ENCODE measurements at places on chromosomes 6 and 20.

GRCh38 chr20:17227669-17228623 lies 1.1 kb downstream of the PCSK2 start:
- no peak for DNase-seq

DNA sequence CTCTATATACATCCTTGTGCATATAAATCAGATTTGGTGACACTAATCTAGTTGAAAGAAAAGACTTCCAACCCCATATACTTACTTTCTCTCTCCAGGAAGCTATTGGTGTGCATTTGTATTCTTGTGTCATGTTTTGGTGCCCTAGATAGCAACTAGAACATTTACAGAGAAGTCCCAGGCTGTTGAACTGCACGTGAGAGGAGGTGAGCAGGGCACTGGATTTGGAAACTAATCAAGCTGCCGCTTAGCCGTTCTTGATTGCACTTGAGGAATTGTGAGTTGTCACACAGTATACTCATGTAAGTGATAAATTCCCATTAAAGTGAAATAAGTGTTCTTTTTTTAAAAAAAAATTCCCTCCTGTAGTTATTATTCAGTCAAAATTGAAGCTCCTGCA lies 7.6 kb downstream of the WRNIP1 start:
- no peak for DNase-seq

DNA sequence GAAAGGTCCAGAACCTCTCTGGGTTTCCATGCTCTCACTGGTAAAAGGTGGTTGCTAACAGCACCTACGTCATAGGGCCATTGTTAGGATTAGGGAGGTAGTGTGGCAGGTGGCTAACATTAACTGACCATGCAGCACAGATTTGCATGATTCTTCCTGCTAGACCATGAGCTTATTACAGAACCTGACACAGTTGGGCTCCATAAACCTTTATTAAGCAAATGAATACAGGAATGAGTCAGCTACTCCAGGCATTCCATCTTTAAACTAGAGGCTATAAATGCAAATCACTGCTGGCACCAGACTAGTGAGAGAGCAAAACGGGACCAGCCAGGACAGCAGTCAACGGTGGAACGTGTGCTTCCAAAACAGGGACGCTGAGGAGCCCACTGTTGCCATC lies 440.1 kb downstream of the PTPRT start:
- no peak for DNase-seq

GRCh38 chr20:9227896-9228615 lies 159.2 kb downstream of the PLCB4 start:
- no peak for DNase-seq

DNA sequence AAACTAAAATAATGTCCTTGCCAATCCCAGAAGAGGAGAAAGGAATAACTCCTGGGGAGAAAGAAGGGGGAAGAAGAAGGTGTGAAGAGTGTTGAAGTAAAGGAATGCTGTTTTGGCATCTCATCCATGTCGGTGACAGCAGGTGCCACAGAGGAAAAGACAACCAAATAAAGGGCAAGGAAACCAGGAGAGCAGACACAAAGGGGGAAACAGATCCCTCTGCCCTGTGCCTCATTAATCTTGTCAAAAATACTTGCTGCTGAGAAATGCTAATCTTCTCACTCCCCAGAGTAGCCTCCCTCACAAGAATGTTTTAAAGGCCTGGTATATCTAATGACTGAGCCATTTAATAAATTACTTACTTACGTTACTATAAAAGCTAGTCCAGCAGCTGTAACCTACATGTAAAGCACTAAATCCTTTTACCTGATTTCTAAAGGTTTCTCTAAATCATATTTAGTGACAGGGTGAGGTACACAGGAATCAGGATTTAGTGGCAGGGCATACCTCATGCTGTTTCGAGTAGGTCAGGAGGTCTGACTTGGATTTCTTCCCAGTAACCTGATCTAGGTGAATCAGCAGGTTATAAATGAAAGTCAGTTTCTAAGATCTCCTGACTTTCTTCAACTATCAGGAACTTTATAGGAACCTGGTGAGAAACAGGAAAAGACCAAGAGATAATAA lies 377.1 kb downstream of the CENPW start:
- DNase-seq = no peak

DNA sequence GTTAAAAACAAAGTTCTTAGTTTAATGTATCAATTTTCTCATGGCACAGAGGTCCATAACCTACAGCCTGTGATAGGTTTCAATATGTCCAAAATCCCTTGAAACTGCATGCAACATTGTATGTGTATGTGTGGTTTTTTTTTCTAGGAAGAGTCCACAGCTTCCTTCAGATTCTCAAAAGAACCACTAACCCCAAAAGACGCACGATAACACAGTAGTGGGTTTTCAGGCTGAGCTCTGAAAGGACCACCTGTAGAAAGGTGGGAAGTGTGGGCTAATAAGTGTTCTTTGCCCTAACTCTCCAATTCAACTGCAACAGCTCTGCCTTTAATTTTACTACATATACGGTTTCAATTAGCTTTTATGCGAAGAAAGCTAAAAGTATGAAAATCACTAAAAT lies 11.5 kb upstream of the KATNA1 start:
- DNase-seq = no peak

- DNase-seq = no peak
Observed at GRCh38 chr20:21781446-21782075, 76.1 kb downstream of the PAX1 start.

GRCh38 chr6:168884050-168884645 lies 369.5 kb downstream of the THBS2 start:
- no peak for DNase-seq

DNA sequence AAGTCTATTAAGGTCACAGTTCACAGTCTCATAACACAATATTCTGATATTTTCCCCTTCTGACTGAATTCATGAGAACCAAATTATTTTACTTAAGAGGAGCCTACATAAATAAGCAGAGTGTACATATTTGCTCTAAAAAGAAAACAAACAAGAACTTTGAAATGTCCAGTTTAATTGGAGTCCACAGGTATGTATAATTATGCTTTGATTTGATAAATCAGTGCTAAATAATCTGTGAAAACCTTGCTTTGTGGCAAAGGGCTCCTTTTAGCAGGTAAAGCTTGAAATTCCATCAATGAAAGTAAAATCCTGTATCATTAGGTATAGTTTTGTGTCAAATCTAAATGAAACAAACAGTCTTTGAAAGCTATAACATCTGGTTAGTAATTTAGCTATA lies 69.4 kb downstream of the ADGRB3 start:
- DNase-seq = no peak

DNA sequence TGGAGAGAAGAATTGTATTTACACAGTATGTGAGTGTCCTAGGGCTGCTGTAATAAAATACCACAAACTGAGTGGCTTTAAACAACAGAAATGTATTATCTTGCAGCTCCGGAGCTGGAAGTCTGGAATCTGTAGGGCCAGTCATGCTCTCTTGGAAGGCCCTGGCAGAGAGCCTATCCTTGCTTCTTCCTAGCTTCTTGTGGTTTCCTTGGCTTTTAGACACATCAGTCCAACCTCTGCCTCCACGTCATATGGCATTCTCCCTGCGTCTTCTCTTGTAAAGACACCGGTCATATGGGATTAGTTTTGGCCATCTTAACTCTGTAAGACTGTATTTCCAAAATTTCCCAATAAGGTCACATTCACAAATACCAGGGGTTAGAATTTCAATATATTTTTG lies 10.8 kb downstream of the FNDC1 start:
- DNase-seq = no peak

GRCh38 chr20:64086801-64087200 lies 2.6 kb upstream of the LKAAEAR1 start:
- DNase-seq = no peak

DNA sequence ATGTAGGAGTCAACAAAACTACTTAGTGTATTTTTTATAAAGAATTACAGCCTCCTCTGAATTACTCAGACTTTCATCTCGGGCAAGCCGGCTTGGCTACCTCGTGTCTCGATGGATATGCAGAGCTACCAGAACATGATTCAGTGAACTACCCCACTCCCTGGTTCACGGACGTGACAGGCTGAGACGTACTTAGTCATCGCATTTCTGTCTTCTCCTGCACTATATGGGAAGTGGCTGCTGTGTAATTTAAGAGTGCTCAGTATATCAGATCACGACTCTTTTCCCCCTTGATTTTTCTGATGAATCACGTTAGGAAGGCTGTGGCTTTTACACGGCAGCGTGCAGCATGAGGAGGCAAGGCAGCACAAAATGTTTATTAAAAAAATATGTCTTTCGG lies 302.7 kb upstream of the ZFP64 start:
- DNase-seq = no peak

- no peak for DNase-seq
Observed at GRCh38 chr6:121823437-121823851, 388.0 kb downstream of the GJA1 start.

GRCh38 chr6:138013959-138014358 lies 93.3 kb downstream of the PERP start:
- DNase-seq = no peak

- no peak for DNase-seq
Observed at GRCh38 chr6:123448306-123448884, 188.4 kb downstream of the TRDN start.

- no peak for DNase-seq
Observed at GRCh38 chr6:93567164-93567563, 147.8 kb upstream of the EPHA7 start.

- DNase-seq = no peak
Observed at GRCh38 chr6:157194643-157195042, 128.7 kb downstream of the TMEM242 start.

GRCh38 chr6:152130441-152130840 lies 323.0 kb downstream of the ESR1 start:
- DNase-seq = no peak

- no peak for DNase-seq
Observed at GRCh38 chr20:58109126-58109880, 119.2 kb downstream of the ANKRD60 start.

DNA sequence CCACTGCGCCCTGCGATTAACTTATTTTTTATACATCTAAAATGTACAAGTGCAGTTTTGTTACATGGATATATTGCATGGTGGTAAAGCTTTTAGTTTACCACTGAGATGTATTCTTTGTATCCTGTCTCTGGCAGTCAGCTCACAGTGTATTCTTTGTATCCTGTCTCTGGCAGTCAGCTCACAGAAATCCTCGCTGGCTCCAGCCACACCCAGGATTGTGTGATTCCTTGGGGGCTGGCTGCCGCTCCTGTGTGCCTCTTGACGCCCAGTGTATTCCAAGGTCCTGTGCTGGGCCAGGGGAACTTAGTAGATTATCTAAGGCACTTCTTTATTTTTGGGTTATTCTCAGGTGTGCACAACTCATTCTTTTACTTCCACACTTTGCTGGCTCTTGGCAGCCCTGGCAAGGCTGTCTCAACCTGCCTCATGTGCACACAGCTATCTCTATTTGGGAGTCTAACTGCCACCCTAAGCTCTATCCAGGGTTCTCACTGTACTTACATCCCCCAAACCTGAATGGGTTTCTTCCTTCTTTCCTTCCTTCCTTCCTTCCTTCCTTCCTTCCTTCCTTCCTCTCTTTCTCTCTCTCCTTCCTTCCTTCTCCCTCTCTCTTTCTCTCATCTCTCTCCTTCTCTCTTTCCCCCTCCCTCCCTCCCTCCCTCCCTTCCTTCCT lies 12.4 kb upstream of the RNF24 start:
- no peak for DNase-seq

DNA sequence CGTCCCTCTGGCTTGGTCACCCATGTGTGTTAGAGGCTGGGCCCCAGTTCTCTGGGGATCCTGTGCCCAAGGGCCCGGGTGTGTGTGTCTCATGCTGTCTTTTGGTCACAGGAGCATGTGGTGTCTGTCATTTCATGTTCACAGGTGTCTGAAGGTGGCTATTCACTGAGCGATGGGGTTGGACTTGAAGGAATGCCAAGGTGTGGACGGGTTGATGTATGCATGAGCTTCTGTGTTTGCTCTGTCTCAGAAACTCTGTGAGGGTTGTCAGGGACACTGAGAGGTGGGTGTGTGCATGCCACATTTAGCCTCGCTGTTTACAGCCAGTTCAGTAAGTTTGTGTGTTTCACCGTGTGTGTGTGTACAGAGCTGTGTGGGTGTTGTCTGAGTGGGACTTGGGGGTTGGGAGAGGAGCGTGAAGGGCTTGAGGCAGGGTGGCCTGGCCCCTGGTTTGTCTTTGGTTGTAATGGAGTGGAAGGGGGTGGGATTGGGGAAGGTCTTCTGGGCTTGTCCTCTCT lies 1.2 kb downstream of the DDR1 start:
- no peak for DNase-seq

GRCh38 chr6:41767112-41767833 lies 12.4 kb downstream of the FRS3 start:
- no peak for DNase-seq

GRCh38 chr20:50224531-50225255 lies 34.1 kb downstream of the CEBPB start:
- no peak for DNase-seq

DNA sequence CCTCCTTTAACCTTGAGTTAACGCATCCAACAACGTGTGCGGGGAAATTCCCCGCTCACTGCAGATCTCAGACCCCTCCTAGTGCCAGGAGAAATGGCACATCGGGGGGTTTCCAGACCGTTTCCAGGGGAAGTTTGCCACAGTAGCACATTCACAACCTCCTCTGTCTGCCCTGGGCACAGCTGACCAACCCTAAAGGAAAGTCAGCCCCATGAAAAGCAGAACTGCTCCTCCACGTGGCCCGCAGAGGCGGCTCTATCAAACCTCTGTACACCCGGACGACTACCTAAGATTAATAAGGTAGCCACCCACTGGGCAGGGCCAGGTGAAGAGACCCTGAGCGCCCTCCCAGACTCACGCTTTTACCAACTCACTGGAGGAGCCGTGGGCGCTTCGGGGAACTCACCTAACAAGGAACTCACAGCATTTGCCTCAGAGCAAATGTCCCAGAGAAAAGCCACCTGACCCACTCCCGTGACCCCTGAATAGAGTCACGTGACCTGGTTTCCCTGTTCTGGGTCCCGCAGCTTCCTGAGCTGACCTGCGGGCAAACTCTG lies 93.1 kb downstream of the PRND start:
- DNase-seq = no peak

DNA sequence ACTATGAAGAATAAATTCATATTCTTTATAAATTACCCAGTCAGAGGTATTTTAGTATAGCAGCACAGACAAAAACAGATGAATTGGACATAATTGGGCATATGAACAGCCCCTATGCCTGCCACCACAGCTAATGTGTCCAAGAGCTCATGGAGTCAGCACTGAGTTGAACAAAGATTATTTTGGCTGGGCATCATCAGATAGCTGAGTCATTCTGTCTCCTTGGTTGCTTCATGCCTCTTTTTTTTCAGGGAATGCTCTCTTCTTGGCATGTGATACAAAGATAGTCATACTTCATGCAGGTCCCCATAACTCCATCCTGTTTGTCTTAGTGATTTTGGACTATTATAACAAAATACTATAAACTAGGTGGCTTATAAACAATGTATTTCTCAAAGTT lies 275.6 kb downstream of the TENT5A start:
- DNase-seq = no peak

DNA sequence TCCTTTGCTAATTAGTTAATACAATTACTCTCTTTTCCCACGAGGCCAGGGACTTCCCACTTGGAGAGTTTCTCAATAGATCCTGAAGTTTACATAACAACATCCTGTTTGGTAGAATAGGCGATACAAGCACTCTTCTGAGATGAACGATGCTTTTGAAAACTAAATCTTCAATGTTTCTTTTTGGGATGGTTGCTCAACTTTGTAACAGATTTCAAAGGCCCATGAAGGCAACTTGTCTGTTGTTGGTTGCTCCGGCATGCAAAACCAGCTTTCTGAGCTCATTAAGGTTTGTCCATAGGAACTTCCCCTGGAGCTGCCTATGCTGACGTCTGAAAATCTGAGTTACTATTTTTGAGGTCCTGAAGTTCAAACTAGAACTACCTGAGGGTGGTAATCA lies 25.9 kb upstream of the ROS1 start:
- no peak for DNase-seq

All from D721Med (cell line).